Central memory CD4-positive, alpha-beta T cell (primary cell): ENCODE measurements at places on chromosomes 2 and 18.

GRCh38 chr2:239959059-239959971, 65.8 kb downstream of the NDUFA10 start:
- DNase-seq: no peak

DNA sequence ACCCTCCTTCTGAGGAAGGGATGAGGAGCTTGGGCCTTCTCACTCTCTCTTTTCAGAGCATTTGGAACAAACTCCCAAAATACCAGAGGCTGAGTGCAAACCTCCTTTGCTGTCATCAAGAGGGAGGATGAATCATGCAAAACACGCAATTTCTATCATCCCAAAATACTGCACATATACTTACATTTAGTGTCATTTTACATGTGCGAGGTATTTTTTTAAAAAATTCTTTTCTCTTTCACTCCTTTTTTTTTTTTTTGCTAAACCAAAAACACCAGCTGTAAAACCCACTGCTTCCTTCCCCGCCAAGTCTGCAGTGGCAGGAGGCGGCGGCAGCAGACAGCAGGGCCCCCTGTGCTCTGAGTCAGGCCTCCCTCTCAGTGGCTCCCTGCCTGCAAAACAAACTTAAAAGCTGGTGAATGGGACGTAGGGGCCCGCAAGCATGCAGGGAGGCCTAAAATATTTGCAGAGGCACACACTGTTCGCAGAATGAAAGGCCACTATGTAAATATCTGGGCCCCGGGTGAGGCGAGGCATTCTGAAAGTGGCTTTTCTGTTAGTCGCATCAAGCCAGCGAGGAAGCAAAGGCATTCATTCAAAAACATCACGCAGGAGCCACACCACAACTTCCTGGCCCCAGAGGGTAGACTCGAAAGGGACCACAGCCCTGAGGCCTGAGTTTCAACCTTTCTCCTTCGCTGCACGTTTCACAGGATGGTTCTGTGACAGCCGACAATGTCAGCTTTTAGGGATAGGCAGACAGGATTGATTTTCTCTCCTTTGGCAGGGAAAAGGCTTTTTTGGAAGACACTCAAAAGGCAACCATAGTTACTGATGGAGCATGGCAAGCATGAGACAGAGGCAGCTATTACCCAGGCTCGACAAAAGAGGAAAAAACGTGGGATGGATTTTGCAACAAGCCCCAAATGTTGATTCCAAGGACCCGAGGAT, 73.4 kb downstream of the ACTR2 start:
- peak; percentile 72 for DNase-seq

DNA sequence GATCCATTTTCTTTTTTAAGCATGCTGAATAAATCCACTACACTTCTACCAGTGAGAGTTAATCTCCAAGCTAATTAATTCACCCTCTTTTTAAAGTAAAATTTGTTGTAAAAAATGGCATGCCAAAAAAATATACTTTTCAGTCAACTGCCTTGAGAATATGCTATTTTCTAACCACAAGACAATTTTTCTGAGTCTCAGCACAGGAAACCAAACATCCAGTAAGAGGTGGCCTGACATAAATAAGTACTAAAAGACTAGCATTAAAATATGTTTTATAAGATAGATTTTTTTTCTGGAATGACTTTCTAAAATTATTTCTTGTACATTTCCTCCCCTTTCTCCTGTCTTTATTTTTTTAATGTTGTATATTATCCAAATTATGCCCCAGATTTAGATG, 2.9 kb downstream of the FBXO36 start:
- DNase-seq: no peak

DNA sequence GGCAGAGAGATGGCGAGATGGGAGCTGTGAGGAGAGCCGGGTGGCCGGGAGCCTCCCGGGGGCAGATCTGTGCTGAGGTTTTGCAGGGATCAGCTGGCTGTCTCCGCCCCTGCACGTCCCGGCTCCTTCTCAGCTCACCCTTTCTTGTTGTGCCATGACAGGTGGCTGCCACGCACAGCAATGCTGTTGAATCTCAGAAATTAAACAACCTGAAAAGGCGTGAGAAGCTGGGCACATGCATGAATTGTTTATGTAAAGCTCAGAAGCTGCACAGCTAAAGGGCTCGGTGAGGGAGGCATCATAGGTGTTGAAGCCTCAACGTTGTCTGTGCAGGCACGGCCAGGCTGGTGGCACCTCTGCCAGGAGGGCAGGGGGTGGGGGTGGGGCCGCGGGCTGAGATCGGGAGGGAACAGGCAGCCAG, 858 bp upstream of the RTP5 start:
- DNase-seq: no peak

DNA sequence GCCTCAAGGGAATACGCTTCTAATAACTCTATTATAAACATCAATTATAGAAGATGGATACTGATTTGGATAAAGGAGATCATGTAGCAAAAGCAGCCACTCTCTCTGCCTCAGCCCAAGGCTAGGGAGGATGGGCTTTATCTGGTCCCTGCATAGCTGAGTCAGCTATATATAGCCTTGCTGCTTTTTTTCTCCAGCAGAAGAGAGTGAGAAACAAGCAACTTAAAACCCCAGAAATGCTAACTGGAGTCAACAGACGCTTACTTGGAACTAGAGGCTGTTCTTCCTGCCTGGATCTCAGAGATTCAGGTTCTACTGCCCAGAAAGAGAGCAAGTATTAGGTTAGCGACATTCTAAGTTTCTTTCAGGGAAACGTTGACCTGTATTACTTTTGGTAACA, 426.7 kb upstream of the KLHL29 start:
- no peak for DNase-seq

DNA sequence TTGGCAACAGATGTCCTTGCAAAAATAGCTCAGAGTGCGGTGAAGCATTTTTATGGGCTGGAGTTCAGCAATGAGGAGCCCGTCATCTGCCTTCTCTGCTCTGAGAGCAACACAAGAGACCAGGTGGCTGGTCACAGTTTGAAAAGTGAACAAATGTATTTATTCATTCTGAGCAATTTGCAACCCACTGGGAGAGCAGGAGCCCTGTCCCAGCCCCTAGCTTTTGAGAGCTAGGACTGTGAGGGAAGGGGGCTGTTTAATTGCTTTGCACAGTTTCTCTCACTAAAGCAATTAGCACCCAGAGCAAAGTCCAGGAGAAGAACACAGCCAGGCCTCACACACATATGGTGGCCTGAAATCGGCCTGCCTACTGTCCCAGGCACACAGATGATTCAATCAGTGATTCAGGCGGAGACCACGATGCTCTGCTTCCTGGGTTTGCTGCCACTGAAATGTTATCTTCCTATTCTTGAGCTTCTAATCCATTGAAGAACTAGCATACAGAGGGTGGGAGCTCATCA, 646.1 kb upstream of the ACVR2A start:
- no peak for DNase-seq

DNA sequence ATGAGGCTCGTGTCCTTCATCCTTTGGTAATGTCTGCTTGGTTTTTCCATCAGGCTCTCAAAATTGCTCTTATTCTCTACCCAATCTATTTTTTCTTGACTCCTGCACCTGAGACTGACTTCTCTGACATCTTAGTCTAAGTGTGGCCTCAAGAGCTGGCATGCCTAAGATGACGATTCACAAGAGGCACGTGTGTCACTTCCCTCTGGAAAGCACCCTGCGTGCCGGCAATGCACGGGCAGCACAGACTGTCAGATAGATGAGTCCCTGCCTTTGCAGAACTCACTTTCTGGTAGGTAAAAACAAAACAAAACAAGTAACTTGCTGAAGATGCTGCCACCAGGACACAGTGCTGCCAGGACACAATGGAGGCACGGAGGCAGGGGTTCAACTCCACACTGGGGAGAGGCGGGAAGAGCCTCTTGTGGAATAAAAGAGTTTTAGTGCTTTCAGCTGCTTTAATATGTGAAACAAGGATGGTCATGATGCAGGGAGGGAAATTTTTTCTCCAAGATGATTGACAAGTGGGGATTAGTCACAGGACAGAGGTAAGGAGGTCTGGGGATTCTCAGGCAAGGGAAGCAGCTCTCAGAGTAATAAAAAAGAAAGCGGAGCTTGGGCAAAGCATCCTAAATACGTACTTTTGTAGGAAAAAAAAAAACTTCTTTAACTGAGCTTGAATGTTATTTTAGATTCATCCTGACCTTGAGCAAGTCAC, 27.3 kb downstream of the CYB5A start:
- DNase-seq: no peak

GRCh38 chr2:126889496-126890135, 9.1 kb upstream of the TEX51 start:
- DNase-seq: no peak

DNA sequence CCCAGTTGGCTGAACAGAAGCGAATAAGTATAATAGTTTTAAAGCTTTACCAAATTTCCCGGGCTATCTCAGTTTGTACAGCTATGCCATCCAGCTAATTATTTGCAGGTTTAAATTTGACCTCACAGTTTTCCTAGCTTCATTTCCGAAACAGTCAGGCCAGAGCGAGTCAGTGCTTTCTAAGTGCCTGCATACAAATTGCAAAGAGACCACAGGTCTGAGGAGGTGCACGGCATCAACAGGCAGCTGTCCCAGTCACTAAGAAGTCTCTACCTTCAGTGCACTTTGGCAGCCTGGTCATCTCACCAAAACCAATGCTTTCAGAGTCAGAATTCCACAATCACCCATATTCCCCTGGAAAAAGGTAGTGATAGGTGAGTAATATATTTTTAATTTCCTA, 51.9 kb downstream of the LAMA1 start:
- DNase-seq: no peak
